SK-N-MC (cell line): ENCODE measurements at places on chromosomes 12 and 14.
A peak's percentile ranks its signal among the peaks of the same experiment; 100 is the strongest.

- no peak for DNase-seq
Observed at GRCh38 chr12:50442178-50442908, 41.7 kb downstream of the LARP4 start.

GRCh38 chr12:85281636-85282312, 1.8 kb downstream of the ALX1 start:
- no peak for DNase-seq

DNA sequence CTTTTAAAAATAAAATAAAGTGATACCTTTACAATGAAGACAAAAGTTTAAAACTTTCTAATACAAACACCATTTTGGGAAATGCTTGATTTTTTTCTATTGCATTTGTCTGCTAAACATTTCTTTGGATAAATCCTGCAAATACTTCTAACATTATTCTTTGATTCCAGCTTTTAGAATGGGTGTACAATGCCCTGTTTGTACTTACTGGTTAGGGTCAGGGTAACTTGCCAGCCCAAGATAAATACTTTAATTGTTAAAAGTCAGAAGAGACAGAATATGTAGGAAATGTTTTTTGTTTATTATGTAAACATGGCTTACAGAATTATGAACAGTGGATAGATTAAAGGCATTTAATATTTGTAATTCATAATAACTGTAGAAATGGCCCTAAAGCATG, 60.5 kb downstream of the WASHC4 start:
- no peak for DNase-seq

- no peak for DNase-seq
Observed at GRCh38 chr12:20751046-20751445, 55.9 kb downstream of the SLCO1C1 start.

GRCh38 chr12:68759852-68760251, 13.9 kb downstream of the SLC35E3 start:
- no peak for DNase-seq

DNA sequence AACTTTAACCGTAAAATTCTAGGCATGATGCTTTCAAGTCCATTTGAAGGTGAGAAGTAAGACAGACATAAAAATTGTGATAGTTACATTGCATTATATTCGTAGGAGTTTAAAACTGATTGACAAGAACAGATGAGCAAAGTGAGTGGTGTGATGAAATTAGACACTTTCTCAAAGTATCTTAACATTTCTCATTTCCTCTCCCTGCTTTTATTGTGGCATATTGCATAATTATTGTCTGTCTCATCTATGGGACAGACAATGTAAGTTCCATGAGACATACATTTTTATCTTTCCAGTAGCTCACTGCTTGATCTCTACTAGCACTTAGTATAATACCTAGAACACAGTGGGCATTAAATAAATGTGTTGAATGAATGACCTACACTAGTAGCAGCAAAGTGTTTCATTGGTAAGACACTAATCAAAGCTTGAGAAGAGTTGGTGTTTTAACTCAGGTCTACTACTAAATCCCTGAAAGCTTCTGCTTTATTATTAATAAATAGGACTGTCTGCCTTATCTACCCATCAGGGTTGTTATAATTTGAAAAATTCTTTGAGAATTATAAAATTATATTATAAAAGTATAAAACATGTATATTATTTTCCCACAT, 19.0 kb downstream of the A2M start:
- DNase-seq, result no peak

DNA sequence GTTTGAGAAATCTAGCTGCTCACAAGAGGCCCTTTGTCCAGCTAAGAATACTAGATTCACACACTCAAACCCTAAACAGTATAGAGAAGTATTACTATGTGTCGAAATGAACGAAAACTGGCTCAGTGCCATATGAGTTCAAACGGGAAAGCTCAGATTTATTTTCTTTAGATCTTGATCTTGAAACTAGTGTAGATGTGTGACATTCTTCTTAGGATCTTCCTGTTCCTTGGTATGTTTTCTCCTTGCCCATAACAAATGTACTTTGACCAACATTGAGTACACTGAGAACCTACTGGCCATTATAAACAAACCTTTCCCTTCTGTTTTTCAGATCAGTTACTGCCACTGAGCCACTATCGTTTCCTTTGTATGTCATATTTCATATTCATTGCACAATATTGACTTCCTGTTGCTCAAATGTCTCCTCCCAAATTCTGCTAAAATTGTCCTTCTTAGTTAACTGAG, 21.3 kb downstream of the MYBPC1 start:
- peak; percentile 57 for DNase-seq

GRCh38 chr14:89394972-89395371, 22.1 kb downstream of the FOXN3 start:
- no peak for DNase-seq

- DNase-seq, result no peak
Observed at GRCh38 chr12:65900912-65901672, 76.8 kb downstream of the HMGA2 start.

DNA sequence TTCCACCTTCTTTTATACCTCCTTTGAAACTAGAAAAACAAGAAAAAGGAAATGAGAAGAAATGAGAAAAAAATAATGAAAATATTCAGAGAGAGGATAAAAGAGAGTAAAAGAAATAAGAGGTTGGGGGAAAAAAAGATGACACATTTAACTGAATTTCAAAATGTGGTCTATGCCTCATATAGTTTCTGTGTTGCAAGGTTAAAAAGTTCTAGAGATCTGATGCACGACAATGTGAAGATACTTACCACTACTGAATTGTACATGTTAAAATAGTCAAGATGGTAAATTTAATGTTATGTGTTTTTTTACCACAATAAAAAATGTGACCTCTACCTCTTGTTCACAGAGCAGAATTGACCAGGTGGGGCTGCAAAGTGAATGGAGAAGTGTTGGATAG, 314.8 kb upstream of the OR4E1 start:
- no peak for DNase-seq

DNA sequence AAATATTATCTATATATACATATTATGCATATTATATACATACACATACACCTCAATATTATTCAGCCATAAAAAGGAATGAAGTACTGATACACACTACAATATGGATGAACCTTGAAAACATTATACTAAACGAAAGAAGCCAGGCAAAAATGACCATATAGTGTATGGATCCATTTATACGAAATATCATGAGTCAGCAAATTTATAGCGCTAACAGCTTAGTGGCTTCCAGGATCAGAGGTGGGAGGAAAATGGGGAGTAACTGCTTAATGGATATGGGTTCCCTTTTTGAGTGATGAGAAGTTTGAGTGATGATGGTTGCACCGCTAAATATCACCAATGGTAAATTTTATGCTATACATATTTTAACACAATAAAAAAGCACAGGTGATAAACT, 32.7 kb downstream of the PTGER2 start:
- no peak for DNase-seq

GRCh38 chr12:117042862-117043261, 56.4 kb downstream of the TESC start:
- DNase-seq, result no peak

- DNase-seq, result no peak
Observed at GRCh38 chr14:71834284-71835204, 97.7 kb upstream of the RGS6 start.

- DNase-seq, result no peak
Observed at GRCh38 chr14:23056956-23057756, at the start of gene CDH24. CDH24 (minus strand) TSS chr14:23057520; CDS start chr14:23055733, 1,787 bp downstream.

- no peak for DNase-seq
Observed at GRCh38 chr12:60872850-60873713, 1277.3 kb downstream of the SLC16A7 start.

DNA sequence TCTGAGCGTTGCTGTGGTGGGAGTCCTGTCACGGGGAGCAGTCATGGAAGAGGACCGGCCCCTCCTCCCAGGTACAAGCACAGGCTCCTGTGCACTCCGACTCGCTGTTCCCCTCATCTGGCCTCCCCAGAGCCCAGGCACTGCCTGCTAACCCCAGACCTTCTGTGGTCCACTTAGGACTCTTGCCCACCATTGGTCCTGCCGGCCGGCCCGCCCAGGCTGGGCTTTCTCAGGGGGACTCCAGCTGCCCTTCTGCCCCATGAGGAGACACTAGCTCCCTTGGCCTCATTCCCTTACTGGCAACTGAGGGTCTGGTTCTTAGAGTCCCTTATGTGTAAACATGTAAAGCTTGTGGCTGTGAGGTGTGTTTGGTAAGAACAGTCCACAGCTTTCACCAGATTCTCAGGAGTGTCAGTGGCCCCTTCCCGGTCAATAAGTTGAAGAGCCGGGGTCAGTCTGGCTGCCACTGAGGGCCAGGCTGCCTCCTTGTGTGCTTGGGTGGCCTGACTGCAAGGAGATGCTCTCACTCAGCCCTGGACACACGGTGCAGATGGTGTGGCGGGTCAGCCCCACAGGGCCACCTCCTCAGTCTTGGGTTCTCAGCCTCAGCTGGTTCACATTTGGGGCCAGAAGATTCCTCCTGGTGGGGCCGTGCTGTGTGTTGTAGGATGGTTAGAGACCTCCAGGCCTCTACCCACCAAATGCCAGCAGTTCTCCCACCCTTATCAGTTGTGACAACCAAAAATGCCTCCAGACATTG, 43.6 kb downstream of the DDX51 start:
- DNase-seq, result no peak

- DNase-seq, result no peak
Observed at GRCh38 chr12:77940011-77940423, 109.3 kb downstream of the NAV3 start.

- DNase-seq, result peak; percentile 79
Observed at GRCh38 chr12:126069549-126070165, 1004.4 kb downstream of the AACS start.

GRCh38 chr12:308511-308910, 45.9 kb upstream of the SLC6A13 start:
- DNase-seq, result no peak

DNA sequence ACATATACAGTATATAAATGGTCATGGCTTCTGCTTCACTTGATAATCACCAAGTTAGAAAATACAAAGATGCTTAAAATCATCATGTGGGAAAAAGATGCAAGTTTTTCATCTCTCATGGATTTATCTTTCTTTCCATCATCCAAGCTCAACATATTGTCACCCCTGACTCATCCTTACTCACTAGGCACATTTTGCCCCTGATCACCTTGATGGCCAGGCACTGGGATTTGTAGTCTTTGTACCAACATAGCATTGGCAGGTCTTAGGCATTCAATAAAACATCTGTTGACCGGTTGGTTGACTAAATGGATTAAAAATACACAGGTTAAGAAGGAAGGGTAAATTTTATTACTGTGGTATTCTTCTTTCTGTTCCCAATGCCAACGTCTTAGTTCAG, 28.1 kb downstream of the KLHDC2 start:
- DNase-seq, result no peak

DNA sequence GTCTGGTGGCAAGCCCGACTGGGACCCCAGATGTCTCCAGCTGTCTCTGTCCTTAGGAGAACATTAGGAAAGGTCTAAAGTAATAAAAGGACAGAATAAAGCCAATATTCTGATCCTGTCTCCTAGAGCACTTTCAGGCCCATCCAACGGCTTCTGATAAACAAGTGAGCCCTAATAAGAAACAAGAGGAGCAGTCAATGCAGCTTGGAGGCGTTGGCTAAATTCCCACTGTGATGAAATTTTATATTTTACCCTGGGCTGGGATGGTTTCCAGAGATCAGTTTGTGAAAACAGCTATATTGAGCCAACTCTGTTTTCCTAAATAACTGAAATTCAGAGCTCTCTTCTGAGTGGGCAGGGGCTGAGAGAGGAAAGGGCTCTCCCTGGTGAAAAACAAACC, 55.5 kb upstream of the SRRM4 start:
- DNase-seq, result no peak

- no peak for DNase-seq
Observed at GRCh38 chr12:78470354-78471195, 394.0 kb upstream of the SYT1 start.

- no peak for DNase-seq
Observed at GRCh38 chr14:69943084-69943780, 64.0 kb downstream of the SMOC1 start.

DNA sequence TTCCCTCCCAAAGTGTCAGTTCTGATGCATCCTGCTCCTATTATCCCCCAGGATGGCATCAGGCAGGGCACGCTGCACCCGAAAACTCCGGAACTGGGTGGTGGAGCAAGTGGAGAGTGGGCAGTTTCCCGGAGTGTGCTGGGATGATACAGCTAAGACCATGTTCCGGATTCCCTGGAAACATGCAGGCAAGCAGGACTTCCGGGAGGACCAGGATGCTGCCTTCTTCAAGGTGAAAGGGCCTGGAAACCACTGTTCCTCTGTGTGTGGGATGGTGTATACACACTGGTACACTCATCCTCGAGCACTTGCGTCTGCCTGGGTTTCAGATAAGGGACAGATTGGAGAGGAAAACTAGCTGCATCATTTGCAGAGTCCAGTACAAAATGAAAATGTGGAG, 1.0 kb downstream of the IRF9 start:
- DNase-seq, result no peak

- DNase-seq, result no peak
Observed at GRCh38 chr12:108468196-108468968, 46.7 kb upstream of the FICD start.

DNA sequence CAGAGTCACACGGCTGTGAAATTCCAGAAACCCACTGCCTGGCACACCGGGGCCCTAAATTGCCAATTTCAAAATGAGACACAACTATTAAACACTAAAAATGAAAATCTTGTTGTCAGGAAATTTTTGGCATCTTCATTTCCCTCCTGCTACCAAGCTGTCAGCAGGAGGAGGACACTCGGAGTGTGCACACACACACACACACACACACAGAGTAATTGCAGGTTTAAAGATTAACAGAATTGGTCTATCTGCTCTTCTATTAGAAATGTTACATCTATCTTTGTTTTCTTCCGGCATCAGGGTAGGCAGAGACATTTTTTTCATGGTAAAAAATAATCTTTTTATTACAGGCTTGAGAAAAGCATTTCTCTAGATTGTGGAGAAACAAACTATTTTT, 314.2 kb downstream of the EGLN3 start:
- no peak for DNase-seq

- DNase-seq, result no peak
Observed at GRCh38 chr14:49997991-49998390, 105.1 kb downstream of the ARF6 start.

DNA sequence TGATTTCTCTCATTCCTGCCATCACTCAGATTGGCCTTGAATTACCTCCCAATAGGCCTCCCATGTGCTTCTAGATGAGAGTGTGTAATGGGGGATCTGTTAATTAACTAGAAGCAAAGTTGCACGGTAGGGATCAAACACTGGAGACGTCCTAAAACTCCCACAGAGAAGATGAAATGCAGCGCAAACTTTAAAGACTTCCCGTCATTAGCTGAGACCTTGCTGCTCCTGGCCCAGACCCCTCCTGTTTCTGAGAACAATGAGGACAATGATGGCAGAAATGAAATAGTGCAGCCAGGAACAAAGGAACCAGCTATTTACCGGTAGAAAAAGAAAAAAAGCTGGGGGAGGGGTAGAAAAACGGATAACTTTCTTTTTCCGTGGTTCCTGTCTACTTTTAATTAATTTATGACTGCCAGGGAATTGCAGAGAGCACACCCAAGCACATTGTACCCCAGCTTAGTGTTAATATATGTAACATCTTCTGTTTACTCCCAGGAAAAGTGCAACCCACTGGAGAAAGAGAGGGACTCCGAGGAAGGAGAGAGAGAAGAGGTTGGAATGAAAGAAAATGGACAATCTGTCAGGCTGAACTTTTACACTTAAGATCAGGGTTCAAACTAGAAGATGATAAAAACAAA, 280.7 kb upstream of the SOX5 start:
- no peak for DNase-seq

- no peak for DNase-seq
Observed at GRCh38 chr12:2958432-2959191, 585 bp upstream of the TEAD4 start.
